ENCODE measurements at places on chromosomes 2 and 18.

DNA sequence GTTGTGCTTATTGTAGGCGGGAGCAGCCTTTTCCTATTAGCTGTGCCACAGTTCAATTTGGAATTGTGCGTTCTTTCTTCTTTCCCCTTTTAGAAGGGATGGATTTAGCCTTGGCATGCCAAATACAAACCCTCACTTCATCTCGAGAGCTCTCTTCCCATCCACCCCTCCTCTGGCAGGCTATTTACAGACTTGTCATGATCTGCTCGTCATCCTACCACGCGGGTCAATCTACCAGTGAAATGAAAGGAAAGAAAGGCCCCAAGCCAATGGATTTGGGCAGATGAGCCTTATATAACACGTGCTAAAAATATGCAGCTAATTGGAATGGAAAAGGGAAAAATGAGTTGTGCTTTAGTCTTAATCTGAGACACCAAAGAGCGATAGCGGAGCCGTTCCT lies 277.5 kb downstream of the PRKCE start:
- DNase-seq: no peak

DNA sequence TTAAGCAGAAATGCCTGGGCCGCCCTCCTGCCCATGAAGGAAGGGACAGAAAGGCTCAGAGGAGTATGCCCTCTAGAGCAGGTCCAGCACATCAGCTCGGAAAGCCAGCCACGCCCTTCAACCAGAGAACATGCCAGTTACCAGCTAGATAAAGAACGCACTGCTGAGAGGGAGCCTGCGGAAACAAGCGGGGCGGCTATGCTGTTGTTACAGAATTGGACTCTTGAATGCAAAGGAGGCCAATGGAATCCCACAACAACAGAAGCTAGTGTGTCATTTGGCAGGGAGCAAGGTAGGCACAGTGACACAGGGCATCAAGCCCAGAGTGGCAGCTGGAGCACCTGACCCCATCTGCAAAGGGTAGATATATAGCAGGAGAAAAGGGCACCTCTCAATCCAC lies 242.9 kb upstream of the ID2 start:
- DNase-seq: no peak

- no peak for DNase-seq
These were observed 10.5 kb upstream of the TMEM177 start for GRCh38 chr2:119668546-119668945.

DNA sequence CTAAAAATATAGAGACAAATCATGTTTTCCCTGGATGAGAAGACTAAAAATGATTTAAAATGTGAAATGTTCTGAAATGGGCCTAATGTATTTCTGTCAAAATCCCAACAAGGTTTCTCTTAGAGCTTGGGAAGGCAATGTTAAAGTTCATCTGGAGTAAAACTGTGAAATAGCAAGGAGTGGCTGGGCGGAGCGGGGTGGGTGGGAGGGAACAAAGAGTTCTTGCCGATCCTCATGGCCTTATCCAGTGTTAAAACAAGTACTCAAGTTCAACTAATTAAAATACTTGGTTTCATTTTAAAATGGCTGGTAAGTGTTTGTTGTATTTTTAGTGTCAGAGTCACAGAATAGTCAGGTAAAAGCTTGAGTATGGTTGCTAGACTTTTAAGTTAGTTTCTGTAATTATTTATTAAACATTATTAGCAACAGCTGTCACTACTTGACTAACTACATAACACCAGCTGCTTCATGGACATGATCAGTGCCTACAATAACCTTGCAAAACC lies 87.3 kb downstream of the RTN4 start:
- no peak for DNase-seq

DNA sequence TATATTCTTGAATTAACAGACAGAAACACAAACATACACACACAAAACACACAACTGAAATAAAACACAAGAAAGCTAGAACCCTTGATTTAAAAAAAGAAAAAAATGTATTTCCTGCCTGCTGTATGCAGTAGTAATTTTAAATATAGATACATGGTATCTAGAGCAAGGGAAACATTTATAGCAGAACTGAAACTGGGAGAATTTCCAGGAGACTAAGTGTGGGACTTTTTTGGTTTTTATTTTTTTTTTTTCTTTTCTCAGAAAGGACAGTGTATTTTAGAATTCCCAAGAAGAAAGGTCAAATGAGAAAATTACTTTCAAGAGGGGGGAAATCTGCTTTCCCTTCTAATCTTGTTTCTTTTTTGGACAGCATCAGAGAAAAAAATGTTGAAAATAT lies 558.9 kb upstream of the PKDCC start:
- DNase-seq: no peak

DNA sequence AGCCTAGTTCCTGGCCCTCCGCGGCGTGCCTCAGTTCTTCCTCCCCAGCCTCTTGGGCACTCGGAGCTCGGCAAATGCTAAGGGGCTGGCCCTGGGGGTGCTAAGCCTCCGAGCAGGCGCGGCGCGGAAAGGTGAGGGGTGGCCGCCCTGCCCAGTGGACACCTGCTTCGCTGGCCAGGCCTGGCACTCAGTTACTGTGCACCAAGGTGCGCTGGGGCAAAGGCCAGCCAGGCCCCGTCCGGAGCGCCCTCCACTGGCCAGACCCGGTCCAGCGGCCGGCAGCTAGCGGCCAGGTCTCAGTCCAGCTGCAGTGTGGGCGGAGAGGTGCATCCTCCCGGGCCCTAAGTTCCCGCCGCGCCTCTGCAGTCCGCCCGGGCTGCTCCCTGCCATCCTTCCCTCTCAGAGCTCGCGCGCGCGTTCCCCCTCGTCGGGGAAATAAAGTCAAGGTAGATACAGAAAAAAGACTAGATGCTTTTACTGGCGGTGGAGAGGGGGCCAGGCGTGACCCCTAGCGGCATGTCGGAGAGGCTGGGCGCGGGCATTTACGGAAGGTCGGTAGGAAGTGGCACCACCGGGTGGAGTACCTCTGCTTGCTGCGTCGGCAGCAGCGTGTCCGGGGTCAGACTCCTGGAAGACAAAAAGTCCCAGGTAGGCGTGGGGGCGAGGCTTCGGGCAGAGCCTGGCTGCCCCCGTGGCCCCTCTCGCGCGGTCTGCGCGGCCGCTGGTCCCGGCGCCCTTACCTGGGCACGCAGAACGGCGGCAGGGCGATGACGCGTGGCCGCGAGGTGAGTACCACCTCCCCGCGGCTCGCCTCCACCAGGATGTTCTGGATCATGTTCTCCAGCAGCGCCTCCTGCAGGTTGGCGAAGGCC lies 9.4 kb upstream of the CRYBA2 start:
- DNase-seq: no peak

DNA sequence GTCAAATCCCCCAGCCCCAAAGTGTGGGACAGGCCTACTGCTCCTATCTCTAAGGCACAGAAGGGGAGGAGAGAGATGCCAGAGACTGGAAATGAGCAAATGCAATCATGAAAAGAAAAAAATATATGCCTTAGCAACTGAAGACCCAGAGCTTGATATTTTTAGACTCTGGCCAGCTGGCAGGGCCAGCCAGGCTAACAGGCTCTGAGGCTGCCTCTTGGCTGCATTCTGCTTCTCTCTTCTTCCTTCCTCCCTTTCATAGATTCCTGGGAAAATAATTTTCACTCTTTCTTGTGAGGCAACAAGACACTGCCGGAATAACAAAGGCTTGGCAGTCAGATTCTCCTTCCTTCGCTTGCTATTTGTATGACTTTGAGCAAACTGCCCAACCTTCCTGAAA lies 209.1 kb downstream of the RAD51AP2 start:
- DNase-seq: no peak

DNA sequence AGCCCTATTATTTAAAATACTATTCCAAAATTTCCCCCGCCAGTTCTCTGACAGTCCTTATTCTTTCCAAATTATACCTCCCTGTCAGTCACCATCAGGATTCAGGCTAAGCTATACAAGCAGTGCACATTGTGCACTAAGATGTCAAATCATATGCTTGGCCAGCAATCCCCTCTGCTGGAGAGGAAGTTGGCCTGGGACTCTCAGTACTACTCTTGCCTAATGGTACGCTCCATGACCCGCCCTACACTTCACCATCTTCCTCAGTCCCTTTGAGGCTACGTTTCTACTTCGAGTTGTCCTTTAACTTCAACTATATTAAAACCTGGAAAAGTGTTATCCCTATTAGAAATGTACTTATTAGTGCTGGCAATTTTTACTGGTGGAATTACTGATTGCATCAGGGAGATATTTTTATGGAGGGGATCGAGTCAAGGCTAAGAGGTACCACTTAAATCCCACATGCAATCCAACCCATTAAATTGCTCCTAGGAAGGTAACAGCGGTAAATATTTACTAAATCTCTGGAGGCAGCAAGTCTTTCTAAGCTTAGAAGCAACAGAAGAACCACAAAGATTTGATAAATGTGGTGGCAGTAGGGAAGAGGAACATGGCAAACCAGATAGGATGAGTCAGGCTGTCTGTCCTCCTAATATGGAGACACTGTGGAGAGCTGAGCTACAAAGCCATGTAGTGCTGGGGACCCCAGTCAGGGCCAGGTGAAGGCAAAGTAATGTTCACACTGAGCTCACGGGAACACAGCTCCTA lies 2.7 kb downstream of the USP40 start:
- no peak for DNase-seq
